ENCODE measurements at places on chromosomes 4 and X. TPM values are rescaled to one million over a fixed set of nuclear protein-coding genes. Genes with fewer than 3 reads are reported as not detected.

The AFF2 gene
- total RNA-seq: 0.90 TPM

The RAPGEF2 gene
- total RNA-seq: 27.9 TPM

GRCh38 chrX:16953606-16954211, 7.3 kb downstream of the REPS2 start:
- no peak overlapping the region for H3K27ac ChIP-seq
- no peaks in the 10 kb centered on the region for H3K4me1 ChIP-seq
- H3K4me3 ChIP-seq: no peak overlapping the region
- H3K27me3 ChIP-seq: no peaks in the 10 kb centered on the region

- DNase-seq: no peak
- H3K36me3 ChIP-seq: no peaks in the 10 kb centered on the region
- H3K4me1 ChIP-seq: no peaks in the 10 kb centered on the region
- no peak overlapping the region for H3K27ac ChIP-seq
- H3K4me3 ChIP-seq: no peak overlapping the region
These were observed 250.1 kb downstream of the SNCA start for GRCh38 chr4:89586864-89587263.

The SPATA18 gene
- total RNA-seq: not detected

DNA sequence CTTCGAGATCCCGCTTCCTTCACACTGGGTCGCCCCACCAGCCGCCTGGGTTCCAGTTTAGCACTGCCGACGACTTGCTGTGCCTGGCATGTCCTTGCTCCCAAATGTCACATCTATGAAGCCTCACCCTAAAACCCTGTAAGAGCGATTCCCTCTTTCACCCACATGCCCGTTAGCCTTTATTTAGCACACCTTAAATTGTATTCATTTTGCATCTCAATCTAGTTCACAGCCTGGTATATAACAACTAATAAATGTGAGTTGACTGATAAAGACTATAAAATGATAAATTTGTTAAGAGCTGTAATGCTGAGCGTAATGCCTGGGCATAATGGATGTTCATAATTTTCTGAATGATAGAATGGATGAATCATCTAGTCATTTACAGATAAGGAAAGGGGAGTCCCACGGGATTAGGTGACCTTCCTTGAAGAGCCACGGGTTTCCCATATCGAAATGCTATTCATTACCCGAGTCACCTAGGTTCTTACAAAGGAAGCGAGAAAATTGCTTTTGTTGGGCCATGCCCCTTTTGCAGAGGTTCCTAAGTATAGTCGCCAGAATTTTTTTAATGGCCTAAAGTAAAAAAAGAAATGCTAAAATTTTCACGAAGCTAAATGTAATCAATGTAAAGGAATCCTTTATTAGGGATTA, 1.1 kb upstream of the AP1S2 start:
- DNase-seq: no peak
- peak overlapping the region; percentile 57 for H3K4me3 ChIP-seq
- H3K4me1 ChIP-seq: peaks cover 19% of the 10 kb centered on the region
- no peaks in the 10 kb centered on the region for H3K27me3 ChIP-seq
- peak overlapping the region; percentile 78 for H3K27ac ChIP-seq

GRCh38 chrX:155966876-155967275, 30.6 kb upstream of the IL9R start:
- peak; percentile 26 for DNase-seq
- no peaks in the 10 kb centered on the region for H3K27me3 ChIP-seq
- H3K36me3 ChIP-seq: no peaks in the 10 kb centered on the region
- no peaks in the 10 kb centered on the region for H3K4me1 ChIP-seq
- no peak overlapping the region for H3K4me3 ChIP-seq
- no peak overlapping the region for H3K27ac ChIP-seq

The NLGN4X gene
- not detected for total RNA-seq

The SERPINA7 gene
- not detected for total RNA-seq

The MCUB gene
- 146 TPM for total RNA-seq

GRCh38 chr4:10587697-10588096, 96.9 kb downstream of the CLNK start:
- H3K27me3 ChIP-seq: no peaks in the 10 kb centered on the region
- H3K27ac ChIP-seq: no peak overlapping the region
- H3K4me1 ChIP-seq: peaks cover 33% of the 10 kb centered on the region
- no peak for DNase-seq
- no peak overlapping the region for H3K4me3 ChIP-seq

DNA sequence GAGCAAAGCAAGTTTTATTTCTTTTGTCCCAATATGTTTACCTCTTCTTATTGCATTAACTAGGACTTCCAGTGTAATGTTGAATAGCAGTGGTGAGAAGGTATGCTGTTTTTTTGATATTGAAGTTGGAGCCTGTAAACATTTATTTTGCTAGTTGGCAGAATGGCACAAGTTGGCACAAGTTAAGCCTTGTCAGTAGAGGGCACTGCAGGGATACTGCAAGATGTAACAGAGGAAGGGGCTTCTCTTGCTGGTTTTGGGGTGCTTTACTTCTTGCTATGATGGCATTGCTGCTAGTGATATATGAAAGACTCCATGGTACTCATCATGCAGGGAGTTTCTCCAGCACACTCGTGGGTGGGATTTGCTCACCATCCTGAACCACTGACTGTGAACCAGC, 327.3 kb upstream of the ARX start:
- DNase-seq: no peak
- H3K36me3 ChIP-seq: no peaks in the 10 kb centered on the region
- H3K27me3 ChIP-seq: no peaks in the 10 kb centered on the region
- H3K27ac ChIP-seq: no peak overlapping the region
- no peak overlapping the region for H3K4me3 ChIP-seq

DNA sequence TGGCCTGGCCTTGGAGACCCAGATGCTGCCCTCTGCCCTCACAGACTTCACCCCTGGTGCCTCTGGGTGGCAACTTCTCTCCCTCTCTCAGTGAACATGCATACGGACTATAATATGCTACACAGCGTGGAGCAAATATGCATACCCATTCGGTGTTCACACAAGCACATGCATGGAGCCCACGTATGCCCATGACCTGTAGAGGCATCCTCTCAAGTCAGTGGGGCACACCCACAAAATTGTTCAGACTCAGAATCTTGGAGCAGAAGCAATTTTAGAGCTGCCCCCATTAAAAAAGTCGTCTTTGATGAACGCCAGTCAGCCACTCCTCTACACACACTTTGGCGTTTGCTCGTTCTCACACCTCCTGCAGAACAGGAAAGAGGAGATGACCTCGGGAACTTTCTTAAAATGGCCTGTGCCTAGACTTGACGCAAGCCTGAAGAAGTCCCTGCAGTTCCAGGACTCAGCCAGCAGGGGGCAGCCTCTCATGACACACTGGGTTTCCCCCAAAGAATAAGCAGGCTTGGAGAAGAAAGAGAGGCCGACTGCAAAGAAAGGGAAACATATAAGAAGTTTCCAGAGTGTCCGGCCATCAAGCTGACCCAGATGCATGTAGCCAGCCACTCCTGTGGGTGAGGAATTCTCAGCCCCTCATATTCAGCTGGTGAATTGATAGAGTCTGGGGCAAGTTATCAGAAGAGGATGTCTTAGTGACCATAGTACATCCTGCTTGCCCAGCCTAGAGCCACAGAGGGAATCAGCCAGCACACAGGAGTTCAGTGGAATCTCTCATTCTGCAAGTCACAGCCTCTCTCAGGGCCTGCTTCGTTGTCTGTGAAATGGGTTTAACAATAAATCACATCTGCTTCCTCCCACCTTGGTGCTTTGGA, 17.3 kb downstream of the APLN start:
- peak; percentile 60 for DNase-seq
- H3K27me3 ChIP-seq: no peaks in the 10 kb centered on the region
- H3K4me1 ChIP-seq: peaks cover 7% of the 10 kb centered on the region
- H3K4me3 ChIP-seq: no peak overlapping the region
- H3K27ac ChIP-seq: no peak overlapping the region

- no peaks in the 10 kb centered on the region for H3K4me1 ChIP-seq
- no peaks in the 10 kb centered on the region for H3K36me3 ChIP-seq
- no peak overlapping the region for H3K27ac ChIP-seq
- no peak overlapping the region for H3K4me3 ChIP-seq
- no peak for DNase-seq
- H3K27me3 ChIP-seq: no peaks in the 10 kb centered on the region
These were observed 384.0 kb downstream of the CENPC start for GRCh38 chr4:67161311-67161710.

- no peaks in the 10 kb centered on the region for H3K36me3 ChIP-seq
- no peaks in the 10 kb centered on the region for H3K27me3 ChIP-seq
- DNase-seq: no peak
- no peak overlapping the region for H3K27ac ChIP-seq
These were observed 349.3 kb downstream of the FBXO8 start for GRCh38 chr4:173934201-173934600.

GRCh38 chr4:89000844-89001360, 56.1 kb downstream of the FAM13A start:
- no peaks in the 10 kb centered on the region for H3K27me3 ChIP-seq
- no peak for DNase-seq
- H3K36me3 ChIP-seq: no peaks in the 10 kb centered on the region
- no peak overlapping the region for H3K4me3 ChIP-seq
- H3K27ac ChIP-seq: no peak overlapping the region
- no peaks in the 10 kb centered on the region for H3K4me1 ChIP-seq

The SPANXA1 gene
- not detected for total RNA-seq

GRCh38 chr4:55912249-55912648, 36.5 kb upstream of the CEP135 start:
- H3K4me3 ChIP-seq: no peak overlapping the region
- no peaks in the 10 kb centered on the region for H3K36me3 ChIP-seq
- no peaks in the 10 kb centered on the region for H3K27me3 ChIP-seq
- DNase-seq: no peak
- no peak overlapping the region for H3K27ac ChIP-seq

DNA sequence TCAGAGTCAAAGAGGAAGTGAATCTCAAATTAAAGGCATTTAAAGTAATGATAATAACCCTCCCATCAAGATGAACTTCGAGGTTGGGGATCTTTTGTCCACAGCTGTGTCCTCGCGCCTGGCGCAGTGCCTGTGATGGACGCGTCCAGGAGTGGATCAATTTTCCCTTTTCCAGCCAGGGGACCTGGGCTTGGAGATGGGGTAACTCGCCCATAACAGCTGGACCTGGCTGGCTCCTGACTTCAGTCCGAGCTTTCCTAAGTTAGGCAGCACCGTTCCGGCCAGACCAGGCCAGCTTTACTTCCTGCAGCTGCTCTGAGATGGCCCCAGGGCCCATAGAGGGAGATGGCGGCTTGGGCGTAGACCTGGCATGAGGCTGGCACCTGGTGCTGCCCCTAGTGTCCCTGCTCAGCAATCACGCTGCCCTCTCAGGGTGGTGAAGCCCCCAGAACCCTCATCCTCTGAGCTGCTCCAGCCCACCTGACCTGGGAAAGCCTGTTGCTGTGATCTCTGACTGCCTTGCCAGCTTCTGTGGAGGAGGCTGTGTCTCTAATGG, 23.9 kb downstream of the ADRA2C start:
- H3K27ac ChIP-seq: no peak overlapping the region
- DNase-seq: no peak
- no peaks in the 10 kb centered on the region for H3K4me1 ChIP-seq

- H3K27ac ChIP-seq: no peak overlapping the region
- H3K4me3 ChIP-seq: no peak overlapping the region
- H3K4me1 ChIP-seq: peaks cover 7% of the 10 kb centered on the region
- no peaks in the 10 kb centered on the region for H3K36me3 ChIP-seq
- no peaks in the 10 kb centered on the region for H3K27me3 ChIP-seq
These were observed 21.4 kb downstream of the HELT start for GRCh38 chr4:185039508-185040273.

The AGTR2 gene
- total RNA-seq: not detected

The NAAA gene
- 92.2 TPM for total RNA-seq

DNA sequence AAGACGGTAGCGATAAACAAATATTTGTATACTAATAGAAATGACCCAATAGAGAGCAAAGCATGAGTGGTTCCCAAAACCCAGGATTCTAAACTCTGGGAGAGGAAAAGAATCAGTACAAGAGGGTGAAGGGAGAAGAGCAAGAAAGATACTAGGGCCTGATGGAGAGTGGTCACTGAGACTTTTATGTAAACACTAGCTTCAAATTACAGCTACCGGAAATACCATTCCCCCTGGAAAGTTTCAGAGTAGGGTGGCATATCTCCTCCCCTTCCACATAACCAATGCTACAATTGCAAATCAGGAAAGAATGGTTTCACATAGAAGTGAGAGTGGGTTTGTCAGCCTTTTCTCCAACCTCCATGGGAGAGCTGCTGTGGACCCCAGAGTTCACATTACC, 77.1 kb downstream of the EIF4E start:
- DNase-seq: no peak
- no peaks in the 10 kb centered on the region for H3K36me3 ChIP-seq
- no peaks in the 10 kb centered on the region for H3K27me3 ChIP-seq

The AMBN gene
- total RNA-seq: not detected

- no peaks in the 10 kb centered on the region for H3K27me3 ChIP-seq
- H3K27ac ChIP-seq: no peak overlapping the region
- H3K4me3 ChIP-seq: no peak overlapping the region
- H3K36me3 ChIP-seq: no peaks in the 10 kb centered on the region
These were observed 454.1 kb upstream of the CXorf51B start for GRCh38 chrX:146355440-146355839.

DNA sequence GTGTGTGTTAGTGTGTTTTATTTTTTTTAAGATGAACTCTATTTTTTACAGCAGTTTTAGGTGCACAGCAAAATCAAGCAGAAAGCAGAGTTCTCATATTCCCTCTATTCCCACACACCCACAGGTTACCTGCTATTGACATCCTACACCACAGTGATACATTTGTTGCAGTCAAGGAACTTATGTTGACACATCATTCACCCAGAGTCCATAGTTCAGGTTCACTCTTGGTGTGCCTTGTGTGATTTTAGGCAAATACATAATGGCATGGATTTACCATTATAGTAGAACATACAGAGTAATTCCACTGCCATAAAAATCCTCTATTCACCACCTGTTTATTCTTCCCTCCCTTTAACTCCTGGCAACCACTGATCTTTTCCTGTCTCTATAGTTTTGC, 28.7 kb downstream of the DIAPH2 start:
- H3K4me3 ChIP-seq: no peak overlapping the region
- no peak for DNase-seq
- H3K27me3 ChIP-seq: no peaks in the 10 kb centered on the region
- no peaks in the 10 kb centered on the region for H3K36me3 ChIP-seq

GRCh38 chrX:112731793-112732192, 52.1 kb upstream of the LHFPL1 start:
- H3K27ac ChIP-seq: no peak overlapping the region
- DNase-seq: no peak
- no peaks in the 10 kb centered on the region for H3K36me3 ChIP-seq
- H3K4me3 ChIP-seq: no peak overlapping the region

Data from CD4-positive, alpha-beta memory T cell (primary cell).